AG04450 (cell line): ENCODE measurements at places on chromosomes 7 and 10. TPM values are rescaled to one million over a fixed set of nuclear protein-coding genes. Genes with fewer than 3 reads are reported as not detected.

LGI1 gene
- not detected in 2 replicates for polyA plus RNA-seq

NUTM2E gene
- polyA plus RNA-seq: 0.07 and 0.09 TPM in 2 replicates

NKX2-3 gene
- not detected in 2 replicates for polyA plus RNA-seq

ZNF138 gene
- 2.8 and 4.2 TPM in 2 replicates for polyA plus RNA-seq

OR2A5 gene
- not detected in 2 replicates for polyA plus RNA-seq

MBLAC1 gene
- polyA plus RNA-seq: 0.55 and 0.56 TPM in 2 replicates

MYOZ1 gene
- polyA plus RNA-seq: not detected in 2 replicates

DNA sequence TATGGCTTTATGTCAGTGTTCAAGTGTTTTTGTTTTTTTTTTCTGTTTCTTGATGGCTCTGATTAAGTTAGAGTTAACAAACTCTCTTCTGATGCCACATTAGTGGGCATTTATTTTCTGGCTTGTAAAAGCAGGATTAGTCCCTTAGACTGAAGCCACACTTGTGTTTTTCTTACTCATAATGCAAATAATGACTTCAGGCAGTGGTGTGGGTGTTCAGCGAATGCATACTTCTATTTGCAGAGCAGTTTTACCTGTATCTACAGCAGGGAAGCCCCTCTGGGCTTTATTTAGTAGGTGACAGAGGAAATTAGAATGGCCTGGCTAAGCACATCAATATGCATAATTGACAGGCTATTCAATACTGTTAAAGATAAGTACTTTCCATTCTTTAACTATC, 79.9 kb downstream of the CNNM2 start:
- DNase-seq: no peak

GRCh38 chr7:68744036-68744435, 854.2 kb upstream of the AUTS2 start:
- no peak for DNase-seq

DNA sequence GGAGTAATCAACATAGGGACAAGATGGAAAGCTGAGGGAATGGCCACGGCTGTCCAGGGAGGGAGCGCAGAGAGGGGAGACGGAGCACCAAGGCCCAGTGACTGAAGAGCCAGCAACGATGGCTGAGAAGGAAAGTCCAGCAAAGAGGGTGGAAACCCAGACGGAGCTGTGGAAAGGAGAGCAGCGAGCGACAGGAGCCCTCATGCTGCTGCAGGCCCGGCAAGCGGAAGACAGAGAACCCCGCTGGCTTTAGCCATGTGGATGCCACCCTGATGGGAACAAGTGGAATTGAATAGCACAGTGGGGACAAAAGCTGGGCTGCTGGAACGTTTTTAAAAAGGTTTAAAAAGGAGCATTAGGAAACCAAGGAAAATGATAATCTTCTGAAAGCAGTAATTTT, 82.9 kb upstream of the DDC start:
- no peak for DNase-seq

- no peak for DNase-seq
Measured at GRCh38 chr7:71752171-71752935, 620.4 kb downstream of the GALNT17 start.

- DNase-seq: no peak
Measured at GRCh38 chr10:103780242-103781149, 74.9 kb downstream of the SH3PXD2A start.

GRCh38 chr7:77799078-77799964, 748 bp downstream of the PHTF2 start:
- no peak for DNase-seq

GRCh38 chr7:141133646-141134045, 59.8 kb downstream of the TMEM178B start:
- DNase-seq: no peak

DNA sequence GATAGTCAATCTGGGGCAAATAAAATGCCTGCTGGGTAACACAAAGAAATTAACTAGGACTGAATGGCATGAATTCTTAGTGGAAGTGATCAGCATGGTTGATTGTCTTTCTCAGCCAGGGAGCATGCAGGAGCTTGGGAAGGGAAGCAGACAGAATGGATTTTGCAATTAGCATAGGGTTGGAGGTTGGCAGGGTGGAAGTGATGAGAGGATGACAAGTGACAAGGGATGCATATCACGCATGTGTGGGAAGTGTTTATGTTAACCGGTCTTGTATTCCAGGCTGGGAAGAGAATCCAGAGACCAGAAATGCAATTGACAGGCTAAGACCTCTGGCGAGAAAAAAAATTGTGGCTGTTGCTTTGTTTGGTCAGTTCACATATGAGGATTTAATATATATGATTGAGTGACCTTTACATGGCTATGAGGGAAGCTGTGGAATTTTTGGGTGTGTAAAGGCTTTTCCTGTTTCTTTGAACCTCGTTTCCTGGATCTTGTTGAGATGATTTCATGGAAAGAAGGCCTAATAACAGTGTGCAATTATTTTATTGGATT, 8.3 kb downstream of the MDFIC start:
- no peak for DNase-seq

DNA sequence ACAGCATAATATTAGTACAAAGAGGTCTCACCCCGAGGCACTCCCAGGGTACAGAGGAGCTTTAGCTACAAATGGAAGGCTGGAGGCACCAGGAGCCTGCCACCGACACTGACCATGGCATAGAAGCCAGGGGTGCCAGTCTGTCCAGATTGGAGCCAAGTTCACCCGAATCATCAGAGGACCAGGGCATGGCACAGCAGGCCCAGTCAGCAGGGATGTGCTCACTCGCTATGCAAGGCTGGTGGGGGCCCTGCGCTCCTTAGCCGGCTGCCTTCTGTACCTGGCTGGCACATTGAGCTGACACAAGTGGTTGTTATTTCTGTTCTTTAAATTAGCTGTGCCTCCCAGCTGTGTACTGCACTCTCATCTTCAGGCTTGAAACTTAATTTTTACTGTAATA, 149.3 kb downstream of the TCERG1L start:
- DNase-seq: no peak

DNA sequence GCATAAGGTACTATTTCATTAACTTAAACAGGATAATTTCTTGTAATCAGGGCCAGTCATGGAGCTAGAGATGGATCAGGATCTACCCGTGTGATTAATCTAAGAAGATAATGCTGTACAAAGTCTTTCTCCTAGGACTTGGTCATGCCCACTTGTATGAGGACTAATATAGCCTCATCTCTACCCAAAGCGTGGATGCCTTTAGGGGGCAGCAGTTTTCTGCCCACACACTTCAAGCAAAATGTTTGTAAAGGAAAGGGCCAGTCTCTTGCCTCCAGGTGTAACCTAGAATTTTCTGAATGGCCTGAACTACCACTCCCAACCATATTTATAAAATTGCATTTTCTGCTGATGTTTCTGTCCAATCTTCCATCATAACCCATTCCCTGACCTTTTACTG, 764.0 kb upstream of the IGFBP3 start:
- no peak for DNase-seq

DNA sequence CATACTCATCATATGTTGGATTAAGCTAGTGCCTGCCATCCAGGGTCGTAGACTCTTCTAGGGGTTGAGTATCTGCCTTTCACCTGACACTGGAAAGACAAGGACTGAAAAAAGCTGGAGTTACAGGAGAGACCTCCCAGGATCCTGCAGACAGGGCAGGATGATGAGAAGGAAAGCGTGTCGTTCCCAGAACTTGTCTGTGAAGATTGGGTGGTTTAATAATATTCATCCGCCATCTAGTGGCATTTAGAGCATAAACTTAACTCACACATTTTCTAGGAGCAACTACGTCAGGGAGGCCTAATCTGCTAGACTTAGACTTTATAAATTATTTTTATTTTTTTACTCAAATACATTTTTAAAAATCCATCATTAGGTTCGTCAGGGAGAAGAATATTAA, 59.6 kb downstream of the ADRB1 start:
- peak; percentile 11 for DNase-seq

DNA sequence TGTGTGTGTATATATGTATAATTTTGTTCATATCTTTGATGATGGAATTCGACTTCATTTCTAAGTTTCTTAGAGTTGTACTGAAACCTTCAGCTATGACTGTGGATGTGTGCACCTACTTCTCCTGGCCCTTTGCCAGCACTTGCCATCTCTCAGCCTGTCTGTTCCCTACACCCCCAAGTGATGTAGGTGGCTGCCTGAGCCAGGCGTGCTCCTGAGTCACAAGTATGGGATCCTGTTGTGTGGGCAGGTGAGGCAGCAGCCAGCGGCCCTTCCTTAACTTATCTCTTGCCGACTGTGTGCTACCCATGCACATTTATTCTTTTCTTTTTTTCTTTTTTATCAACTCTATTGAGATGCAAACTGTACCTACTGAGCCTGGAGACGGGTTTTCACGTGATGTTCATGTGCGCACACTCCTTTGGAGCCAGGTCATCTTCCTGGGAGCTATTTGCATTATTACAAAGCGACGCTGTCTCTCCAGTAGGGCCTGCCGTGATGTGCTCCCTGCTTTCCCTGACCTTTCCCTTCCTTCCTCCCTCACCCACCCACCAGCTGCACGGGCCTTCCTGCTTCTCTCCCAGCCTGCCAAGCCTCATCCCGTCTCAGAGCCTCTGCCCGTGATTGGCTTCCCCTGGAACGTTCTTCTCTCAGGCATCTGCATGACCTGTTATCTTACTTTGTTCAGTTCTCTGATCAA, 31.3 kb upstream of the GALNT11 start:
- DNase-seq: no peak

- DNase-seq: no peak
Measured at GRCh38 chr10:96259150-96259549, 12.2 kb downstream of the BLNK start.

GRCh38 chr10:142371-142770, 7.1 kb downstream of the ZMYND11 start:
- no peak for DNase-seq

- DNase-seq: no peak
Measured at GRCh38 chr10:37976880-37977203, 395 bp upstream of the ZNF25 start.

- DNase-seq: no peak
Measured at GRCh38 chr7:126426652-126427051, 826.1 kb downstream of the GRM8 start.
